ENCODE measurements at places on chromosomes 4 and X.

- no peak for DNase-seq
Measured at GRCh38 chr4:110412354-110413065, 63.4 kb upstream of the ENPEP start.

GRCh38 chr4:177376024-177376423 is 66.2 kb downstream of the AGA start:
- DNase-seq = no peak

DNA sequence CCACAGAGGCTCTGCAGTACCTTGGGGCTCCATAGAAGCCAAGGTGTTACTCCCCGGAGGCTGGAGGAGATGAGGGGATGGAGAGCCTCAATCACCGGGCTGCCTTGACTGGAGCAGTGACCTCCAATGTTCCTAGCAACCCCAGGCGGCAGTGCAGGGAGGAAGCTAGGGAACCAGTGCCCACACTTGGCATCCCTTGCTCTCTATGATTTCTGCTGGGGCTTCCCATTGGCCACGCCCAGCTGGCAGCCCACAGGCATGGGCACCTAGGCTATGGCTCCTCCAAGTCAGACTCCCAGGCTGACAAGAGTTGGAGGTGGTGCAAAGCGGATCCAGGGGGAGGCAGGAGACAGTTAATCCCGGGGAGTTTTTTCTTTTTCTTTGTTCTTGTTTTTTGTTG is 229.7 kb downstream of the EVC2 start:
- DNase-seq = no peak

DNA sequence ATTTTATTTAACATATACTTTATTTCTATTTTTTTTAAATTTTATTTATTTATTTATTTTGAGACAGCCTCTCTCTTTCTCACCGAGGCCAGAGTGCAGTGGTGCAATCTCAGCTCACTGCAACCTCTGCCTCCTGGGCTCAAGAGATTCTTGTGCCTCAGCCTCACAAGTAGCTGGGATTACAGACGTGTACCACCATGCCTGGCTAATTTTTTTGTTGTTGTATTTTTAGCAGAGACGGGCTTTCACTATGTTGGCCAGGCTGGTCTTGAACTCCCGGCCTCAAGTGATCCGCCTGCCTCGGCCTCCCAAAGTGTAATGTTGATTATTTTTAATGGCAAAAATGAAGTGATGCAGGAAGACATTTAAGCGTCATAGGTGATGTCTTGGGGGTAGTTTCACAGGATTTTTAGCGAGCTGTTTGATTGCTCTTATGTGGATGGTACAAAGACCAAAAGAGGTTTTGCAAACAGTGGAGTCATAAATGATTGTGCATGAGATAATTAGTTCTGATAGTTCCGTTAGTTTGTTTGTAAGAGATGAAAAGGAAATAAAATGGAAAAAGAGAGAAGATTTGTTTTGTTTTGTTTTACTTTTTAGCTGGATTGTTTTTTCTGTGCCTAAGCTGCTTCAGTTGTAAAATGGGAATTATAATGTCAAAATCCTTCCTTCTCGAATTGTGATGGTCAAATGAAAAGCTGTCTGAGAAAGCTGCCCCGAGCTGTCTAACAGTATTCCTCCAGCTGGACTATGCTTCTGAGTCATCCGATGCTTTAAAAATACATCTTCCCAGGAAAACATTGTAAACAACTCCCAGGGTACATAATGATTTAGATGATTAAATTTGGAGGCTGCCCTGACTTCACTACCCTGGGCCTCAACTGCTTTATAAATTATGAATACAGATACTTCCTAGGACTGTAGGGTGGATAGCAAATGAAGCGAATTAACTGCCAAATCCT is 14.7 kb downstream of the RHOH start:
- no peak for DNase-seq

- no peak for DNase-seq
Measured at GRCh38 chr4:74181219-74181618, 23.3 kb downstream of the MTHFD2L start.

GRCh38 chr4:71400810-71401209 is 62.0 kb downstream of the SLC4A4 start:
- no peak for DNase-seq
